ENCODE measurements at places on chromosomes 7 and 10. TPM values are rescaled to one million over a fixed set of nuclear protein-coding genes. Genes with fewer than 3 reads are reported as not detected.

SFTPA2 gene
- not detected for total RNA-seq

TBX20 gene
- 0.45 TPM for total RNA-seq

CALML3 gene
- total RNA-seq: not detected

LYZL2 gene
- not detected for total RNA-seq

NUTM2B gene
- 1.7 TPM for total RNA-seq

SPDYE2B gene
- total RNA-seq: 0.15 TPM

DNA sequence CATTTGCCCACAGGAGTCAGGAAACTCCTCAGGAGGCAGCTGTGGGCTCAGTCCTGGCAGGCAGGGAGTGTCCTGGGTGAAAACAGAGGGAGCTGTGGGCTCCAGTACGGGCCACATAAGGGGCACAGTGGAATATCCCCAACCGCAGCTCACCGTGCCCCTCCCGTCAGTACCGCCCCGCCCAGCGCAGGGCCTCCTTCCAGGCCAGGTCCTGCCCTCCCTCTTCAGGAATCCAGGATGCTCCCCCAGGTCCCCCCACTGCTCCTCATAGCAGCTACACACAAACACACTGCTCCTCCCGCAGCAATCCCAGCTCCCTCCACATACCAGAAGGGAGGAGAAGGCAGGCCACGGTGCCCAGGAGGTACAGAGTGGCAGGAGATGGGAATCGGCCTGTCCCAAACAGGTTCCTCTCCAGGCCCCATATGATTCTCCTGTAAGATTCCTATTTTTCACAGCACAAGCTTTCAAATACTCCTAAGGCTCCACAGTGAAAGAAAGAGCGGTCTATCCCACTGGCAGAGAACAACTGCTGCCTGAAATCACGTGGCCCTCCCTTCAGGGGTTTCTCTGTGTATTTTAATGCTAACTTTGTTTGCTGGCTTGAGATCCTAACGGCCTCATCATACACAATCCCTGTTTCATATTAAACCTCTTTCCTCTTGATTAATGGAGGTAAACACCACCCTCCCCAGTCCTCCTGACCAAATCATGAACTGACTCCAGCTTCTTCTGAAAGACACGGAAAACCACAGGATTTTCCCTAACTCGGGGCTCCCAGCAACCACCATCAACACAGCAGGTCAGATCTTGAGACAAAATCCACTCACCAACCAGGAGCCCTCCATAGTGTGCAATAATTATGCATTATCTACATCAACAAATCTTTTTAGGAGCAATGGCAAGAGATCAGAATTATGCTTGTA lies 178.7 kb downstream of the TNS3 start:
- no peak for DNase-seq

GRCh38 chr7:114708646-114709045 lies 213.2 kb upstream of the MDFIC start:
- DNase-seq: no peak

DNA sequence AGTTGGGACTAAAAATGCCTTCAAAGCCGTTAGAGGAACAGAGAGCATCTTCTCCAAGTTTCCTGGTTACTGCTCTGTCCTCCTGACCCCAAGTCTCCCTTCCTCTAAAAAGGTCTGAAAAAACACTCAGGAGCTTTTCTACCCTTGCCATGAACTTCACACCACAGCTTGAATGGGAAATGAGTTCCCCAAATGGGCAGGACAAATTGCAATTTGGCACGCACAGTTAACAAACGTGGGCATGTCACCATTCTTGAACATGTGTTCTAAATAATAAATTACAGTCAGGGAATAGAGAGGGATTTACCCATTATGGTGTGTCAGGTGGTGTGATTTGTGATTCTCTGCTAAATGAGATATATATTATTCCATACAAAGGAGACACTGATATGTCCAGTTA lies 91.2 kb upstream of the WNT16 start:
- no peak for DNase-seq

- no peak for DNase-seq
Observed at GRCh38 chr10:120978589-120979252, 127.6 kb downstream of the WDR11 start.

- DNase-seq: no peak
Observed at GRCh38 chr10:132920101-132920925, 22.1 kb downstream of the CFAP46 start.

GRCh38 chr7:29370531-29371314 lies 176.1 kb downstream of the CHN2 start:
- DNase-seq: no peak

GRCh38 chr7:157645539-157645938 lies 308.7 kb downstream of the DNAJB6 start:
- DNase-seq: no peak

GRCh38 chr10:53177468-53177867 lies 404.9 kb upstream of the MBL2 start:
- no peak for DNase-seq

DNA sequence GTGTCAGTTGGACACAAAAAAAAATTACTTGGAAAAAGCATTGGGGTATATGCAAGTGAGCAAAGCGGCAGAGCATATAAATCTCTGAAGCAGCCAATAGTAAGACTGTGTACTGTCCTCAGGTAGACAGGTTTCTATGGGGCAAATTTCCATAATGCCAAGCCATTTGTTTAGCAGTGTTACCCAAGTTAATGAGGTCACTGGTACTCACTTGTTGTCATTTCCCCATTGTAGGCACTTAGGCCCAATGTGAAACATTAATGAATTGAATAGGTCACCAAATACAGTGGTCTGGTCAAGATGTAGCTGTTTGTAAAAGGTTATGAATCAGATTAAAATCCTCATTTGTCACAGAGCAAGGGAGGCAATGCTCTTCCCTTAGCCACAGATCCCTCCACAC lies 27.5 kb downstream of the HOXA1 start:
- no peak for DNase-seq

GRCh38 chr10:99629625-99629978 lies 9.4 kb upstream of the SLC25A28 start:
- DNase-seq: no peak

- DNase-seq: no peak
Observed at GRCh38 chr7:74512762-74513161, 59.1 kb downstream of the GTF2IRD1 start.

GRCh38 chr10:118704711-118705110 lies 50.1 kb downstream of the CACUL1 start:
- no peak for DNase-seq

GRCh38 chr10:33273295-33274002 lies 61.0 kb downstream of the NRP1 start:
- DNase-seq: no peak

- DNase-seq: no peak
Observed at GRCh38 chr7:29843093-29843492, 36.8 kb downstream of the WIPF3 start.

- no peak for DNase-seq
Observed at GRCh38 chr10:130500261-130501000, 364.2 kb downstream of the GLRX3 start.

- DNase-seq: no peak
Observed at GRCh38 chr10:33819206-33819605, 484.7 kb upstream of the NRP1 start.

DNA sequence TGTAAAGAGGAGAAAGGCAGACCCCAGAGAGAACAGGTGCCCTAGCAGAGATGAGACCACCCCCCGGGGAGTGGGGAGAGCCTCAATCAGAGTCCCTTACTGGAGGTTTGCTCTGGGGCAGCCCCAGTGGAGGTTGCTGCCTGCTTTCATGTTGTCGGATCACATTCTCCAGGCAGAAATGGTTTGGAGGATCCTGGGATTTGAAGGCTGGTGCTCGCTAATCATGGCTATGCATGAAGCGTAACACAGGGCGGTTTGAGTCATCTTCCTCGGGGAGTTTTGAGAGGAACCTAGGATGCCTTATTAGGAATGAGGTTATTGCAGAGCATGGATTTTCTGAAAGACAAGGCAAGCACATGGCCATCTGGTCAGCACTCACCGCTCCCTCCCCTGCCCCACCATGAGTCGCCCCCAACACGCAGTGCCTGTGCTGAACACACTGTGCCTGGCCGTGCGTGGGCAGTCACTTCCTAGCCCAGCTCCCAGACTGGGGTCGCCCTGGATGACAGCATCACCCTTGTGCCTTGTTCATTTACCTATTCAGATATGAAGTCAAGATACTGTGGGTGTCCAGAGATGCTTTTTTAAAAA lies 319.9 kb downstream of the DPP6 start:
- no peak for DNase-seq

GRCh38 chr10:92627845-92628480 lies 35.0 kb downstream of the KIF11 start:
- no peak for DNase-seq

Measured in activated CD4-positive, alpha-beta memory T cell treated with anti-CD3 and anti-CD28 coated beads, Interleukin-2, amount 10 ng/mL, durations not matched to agents 7 days and 5 days (primary cell).